ENCODE measurements at places on chromosomes 2 and 18.

DNA sequence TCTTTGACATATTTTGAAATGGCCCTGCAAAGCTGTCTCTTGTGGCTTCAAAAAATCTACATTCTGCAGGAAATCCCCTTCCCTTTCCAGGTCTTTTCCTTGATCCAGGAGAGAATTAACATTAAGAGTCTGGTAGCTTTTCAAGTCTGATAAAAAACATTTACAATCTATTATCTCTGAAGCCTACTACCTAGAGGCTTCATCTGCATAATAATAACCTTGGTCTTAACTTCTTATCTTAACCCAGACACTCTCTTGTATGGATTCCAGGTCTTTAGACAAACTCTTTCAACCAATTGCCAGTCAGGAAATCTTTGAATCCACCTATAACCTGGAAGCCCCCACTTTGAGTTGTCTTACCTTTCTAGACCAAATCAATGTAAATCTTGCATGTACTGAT is 179.3 kb upstream of the ZC3H15 start:
- no peak for DNase-seq

DNA sequence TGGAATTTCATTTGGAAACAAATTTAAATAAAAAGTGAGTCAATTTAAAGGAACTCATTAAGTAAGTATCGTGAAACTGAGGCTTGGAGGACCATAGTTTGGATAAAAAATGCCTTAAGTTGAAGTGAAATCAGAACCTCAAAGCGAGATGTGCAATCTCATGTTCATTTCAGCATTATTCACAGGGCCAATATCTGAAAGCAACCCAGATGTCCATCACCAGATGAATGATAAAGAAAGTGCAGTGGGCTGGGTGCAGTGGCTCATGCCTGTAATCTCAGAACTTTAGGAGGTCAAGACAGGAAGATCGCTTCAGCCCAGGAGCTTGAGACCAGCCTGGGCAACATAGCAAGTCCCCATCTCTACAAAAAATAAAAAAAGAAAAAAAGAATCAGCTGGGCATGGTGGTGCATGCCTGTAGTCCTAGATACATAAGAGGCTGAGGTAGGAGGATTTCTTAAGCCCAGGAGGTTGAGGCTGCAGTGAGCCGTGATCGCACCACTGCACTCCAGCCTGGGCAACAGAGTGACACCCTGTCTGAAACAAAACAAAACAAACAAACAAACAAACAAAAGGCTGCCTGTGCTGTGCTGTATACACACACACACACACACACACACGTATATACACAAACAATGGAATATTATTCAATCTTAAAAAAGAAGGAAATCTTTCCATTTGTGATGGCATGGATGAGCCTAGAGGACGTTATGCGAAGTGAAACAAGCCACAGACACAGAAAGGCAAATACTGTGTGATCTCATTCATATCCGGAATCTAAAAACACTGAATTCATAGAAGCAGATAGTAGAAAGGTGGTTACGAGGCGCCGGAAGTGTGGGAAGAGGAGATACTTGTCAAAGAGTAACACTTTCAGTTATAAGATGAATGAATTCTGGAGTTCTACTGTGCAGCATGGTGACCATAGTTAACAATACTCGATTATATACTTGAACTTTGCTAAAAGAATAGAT is 14.5 kb downstream of the SH3RF3 start:
- no peak for DNase-seq

DNA sequence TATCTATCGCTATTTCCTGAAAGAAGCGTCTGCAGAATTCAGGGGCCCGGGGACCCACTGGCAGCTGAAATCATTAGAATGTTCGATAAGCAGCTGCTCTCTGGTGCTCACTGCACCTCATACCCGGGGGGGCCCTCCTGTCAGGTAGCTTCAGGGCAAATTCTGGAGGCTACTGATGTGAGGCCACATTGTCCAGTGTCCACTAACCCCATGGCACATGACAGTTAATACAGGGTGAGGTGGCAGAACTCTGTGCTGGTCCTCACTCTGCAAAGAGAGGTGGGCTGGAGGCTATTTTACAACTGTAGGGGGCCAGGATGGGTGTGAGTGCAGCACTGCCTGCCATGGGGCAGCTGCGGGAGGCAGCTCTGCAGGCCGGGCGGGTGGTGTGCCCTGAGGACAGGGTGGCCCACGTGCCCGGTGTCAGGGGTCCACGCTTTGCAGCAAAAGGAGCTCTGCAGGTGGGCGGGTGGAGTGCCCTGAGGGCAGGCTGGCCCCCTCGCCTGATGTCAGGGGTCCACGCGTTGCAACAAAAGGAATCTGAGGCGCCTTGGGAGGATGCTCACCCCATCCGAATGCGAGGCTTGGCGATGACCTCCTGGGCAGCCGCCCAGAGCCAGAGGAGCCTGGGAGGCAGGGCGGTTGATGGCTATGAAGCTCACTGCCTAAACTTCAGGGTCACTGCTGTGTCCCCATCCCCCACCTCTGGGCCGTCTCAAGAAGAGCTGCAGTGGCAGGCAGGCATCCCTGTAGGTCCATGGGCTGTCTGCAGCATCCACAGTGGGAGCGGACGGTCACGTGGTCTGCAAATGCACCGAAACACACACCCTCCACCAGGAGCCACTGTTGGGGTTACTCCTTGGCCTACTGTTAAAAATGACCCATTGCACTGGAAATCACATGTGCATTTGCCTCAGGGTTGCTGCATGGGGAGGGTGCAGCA is 207.0 kb upstream of the SALL3 start:
- no peak for DNase-seq

DNA sequence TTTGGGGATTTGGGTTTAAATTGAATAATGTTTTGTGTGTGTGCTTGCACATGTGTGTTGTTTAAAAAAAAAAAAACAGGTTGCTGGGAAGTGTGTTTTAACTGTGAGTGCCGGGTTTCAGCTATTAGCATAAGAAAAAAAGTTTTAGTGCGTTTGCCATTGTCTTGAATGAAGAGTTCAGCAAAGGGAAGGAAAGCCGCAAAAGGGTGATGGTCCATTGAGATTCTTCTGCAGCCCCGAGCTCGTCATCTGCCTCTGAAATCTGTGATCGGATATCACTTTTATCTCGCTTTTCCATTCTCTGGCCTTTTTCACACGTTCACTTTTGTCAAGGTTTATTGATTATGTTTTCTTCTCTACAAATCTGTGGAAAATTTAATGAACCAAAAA is 4.7 kb downstream of the GLI2 start:
- no peak for DNase-seq

DNA sequence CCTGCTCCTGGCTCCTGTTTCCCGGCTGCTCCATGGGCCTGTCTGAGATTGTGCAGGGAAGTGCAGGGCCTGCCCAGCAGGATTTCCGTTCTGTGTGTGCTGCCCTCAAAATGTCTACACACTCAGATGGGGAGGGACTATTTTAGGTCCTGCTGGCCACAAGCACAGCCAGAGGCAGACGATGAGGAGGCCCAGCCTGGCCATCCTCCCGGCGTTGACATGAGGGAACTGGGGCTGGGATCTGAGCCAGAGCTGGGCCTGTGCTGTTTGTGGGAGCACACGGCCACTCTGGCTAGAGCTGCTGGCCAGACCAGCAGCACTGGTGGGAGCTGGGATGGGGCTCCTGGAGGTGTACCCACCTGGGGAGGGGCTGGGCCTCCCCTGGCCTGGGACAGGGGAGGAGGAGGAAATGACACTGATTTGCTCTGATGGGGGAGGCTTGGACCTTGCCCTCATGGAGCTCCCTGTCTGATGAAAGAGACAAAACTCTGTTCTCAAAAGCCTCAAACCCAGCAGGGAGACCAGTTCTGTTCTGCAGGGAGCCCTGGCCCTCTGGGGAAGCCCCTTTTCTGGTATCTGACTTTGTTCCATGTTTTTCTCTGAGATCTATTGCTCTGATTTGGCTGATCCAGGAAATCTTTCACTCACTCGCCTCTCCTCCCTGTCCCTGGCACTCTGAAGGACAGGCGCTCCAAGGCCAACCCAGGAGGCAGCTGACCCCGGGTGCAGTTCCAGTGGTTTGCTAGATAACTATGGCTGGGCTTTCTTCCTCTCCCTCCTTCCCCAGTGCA is 161.8 kb downstream of the DYSF start:
- no peak for DNase-seq

DNA sequence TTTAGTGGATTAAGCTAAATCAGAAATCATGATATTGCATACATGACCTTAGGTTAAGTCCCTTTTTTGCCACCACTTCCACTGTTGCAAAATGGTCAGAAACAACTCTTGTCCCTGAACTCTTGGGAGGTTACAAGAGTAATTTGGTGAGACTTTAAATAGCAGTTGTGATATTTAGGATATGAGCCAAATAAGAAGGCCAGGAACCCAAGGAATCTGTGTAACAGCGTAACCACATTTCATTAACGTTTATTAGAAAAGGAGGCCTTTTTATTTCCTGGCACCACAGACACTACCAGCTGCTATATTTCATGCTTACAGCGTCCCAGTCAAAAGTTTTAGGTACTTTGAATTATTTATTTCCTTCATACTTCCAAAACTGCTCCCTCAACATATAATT is 268.0 kb downstream of the GPD2 start:
- no peak for DNase-seq
